A549 (cell line): ENCODE measurements at places on chromosomes 4 and X. TPM values are rescaled to one million over a fixed set of nuclear protein-coding genes. Genes with fewer than 3 reads are reported as not detected.

DNA sequence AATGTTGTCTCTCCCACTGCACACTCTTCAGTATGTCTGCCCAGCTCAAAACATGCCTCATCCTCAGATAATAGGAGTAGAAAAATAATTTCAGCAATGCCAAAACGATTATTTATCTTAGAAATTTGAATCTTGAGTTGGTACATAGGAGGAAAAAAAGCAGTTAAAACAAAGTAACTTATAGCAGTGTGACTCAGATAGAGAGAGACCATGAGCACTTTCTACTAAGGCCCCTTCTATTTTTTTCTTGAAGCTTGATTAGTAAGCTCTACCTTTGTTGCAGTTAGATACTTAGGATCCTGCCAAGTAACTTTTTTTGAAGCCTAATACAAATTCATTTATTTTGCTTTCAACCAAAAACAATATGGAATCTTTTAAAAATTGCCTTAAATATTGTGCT lies 212.3 kb downstream of the MAD2L1 start:
- DNase-seq = no peak

DNA sequence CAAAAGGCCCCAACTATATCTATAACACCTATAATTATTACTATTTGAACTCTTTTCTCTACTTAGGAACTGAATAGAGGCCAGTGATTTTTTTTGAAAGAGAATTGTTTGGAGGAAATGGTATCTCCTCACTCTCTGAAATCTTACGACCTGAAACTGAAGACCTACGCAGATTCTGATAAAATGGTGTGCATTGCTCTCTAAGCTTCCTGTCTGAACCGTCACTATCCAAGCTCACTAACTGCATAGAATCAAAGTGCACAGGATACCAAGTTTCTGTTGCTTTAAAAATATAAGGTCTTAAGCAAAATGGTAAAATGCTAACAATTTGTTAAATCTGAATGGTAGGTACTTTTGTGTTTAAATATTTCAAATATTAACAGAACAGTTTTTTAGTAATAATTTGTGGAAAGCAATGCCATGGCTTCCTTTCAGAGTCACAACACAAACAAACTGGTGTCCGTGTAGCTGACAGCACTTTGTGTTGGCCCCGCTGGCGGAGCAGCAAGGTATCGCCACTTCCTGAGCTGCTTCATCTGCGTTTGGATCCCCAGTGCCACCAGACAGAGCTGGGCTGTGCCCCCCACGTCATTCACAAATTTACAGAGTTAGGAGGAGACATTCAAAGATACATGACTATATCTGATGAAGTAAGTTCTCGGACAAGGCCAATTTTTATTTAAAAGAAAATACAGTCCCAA lies 313.9 kb downstream of the FBXW7 start:
- DNase-seq = no peak

DNA sequence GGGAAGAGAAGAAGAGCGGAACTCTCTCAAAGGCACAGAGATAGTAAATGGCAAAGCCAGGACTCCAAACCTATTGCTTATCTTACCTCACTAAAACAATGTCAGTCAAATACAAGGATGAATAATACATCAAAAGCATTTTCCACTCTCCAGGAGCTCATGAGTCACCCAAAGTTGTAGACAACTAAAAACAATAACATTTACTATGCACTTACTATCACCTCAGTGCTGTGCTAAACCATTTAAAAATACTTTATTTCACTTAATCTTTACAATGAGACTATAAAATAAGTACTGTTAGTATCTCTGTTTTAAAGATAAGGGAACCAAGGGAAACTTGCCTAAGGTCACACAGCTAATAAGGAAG lies 163.2 kb upstream of the SPANXC start:
- peak; percentile 70 for DNase-seq

- DNase-seq = no peak
Observed at GRCh38 chrX:45799576-45799975, 598.9 kb upstream of the DIPK2B start.

DNA sequence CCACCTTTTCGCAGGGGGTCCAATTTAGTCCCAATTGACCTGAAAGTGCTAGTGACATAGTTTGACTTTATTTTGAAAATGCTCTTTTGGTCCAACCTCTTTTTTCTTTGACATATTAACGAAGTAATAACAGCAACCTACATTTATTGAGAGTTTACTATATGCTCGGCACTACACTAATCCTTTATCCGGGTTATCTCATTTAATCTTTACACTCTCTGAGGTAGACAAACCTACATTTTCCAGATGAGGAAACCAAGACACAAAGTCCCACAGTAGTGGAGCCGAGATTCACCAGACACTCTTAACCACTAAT lies 307 bp upstream of the ATRX start:
- DNase-seq = no peak

- DNase-seq = no peak
Observed at GRCh38 chrX:53716328-53717088, 30.0 kb upstream of the HUWE1 start.

DNA sequence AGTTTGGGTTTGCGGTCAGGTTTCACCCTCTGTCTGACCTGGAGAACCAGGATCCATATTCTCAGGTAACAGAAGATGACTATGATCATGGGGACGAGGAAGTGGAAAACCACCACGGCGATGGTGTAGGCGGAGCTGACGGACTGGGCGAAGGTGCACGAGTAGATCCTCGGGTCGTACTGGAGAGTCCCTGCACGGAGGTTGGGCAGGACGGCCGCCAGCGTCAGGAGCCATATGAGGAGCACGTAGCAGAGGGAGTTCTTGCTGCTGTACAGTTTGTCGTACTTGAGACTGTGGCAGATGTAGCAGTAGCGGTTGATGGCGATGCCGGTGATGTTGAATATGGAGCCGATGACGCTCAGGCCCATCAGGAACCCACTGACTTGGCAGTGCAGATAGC lies 21.3 kb downstream of the MTNR1A start:
- no peak for DNase-seq

DNA sequence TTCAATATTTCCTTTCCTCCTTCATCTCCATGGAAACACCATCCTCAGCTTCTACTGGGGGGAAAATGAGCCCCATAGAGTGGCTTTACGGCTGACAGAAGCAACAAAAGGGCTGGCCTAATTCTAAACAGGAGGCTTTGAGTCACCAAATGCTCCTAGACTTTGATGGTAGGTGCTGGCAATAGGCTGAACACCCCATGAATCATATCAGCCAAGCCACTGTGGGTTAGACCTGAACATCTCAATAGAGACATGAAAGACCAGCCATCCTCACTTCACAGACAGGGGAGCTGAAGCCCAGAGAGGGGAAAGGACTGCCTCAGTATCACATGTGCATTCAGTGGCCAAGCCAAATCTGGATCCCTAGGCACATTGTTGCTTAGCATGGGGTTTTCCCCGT lies 107.6 kb downstream of the AMER1 start:
- DNase-seq = no peak

DNA sequence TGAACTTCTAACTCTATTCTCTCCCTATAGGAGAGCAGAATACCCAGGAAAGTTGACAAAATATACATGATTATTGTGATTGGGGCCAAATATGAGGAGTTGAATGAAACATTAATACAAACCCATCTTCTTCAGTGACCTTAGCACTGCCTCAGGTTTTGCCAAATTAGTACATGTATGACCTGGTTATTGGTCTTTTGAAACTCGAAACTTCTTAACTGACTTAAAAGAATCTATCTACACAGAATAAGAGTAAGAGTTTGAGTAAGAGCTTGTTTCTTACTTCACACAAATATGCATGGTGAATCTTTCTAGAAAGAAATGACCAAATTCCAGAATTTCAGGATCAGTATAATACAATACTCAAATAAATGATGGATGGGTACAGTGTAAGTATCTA lies 213.0 kb upstream of the GK2 start:
- DNase-seq = no peak

- no peak for DNase-seq
Observed at GRCh38 chrX:46404774-46405173, 140.4 kb downstream of the ZNF674 start.

- no peak for DNase-seq
Observed at GRCh38 chr4:136680271-136680670, 852.0 kb downstream of the PCDH18 start.

Gene GPRASP1
- 0.47 to 0.63 TPM (median 0.50 TPM) in 3 replicates for polyA plus RNA-seq

Gene TECRL
- not detected in 3 replicates for polyA plus RNA-seq

Gene RPS6KA6
- polyA plus RNA-seq = 4.3 to 5.1 TPM (median 4.6 TPM) in 3 replicates

Gene BST1
- 16.0 to 18.3 TPM (median 16.4 TPM) in 3 replicates for polyA plus RNA-seq

Gene DDX60
- polyA plus RNA-seq = 1.3 to 1.9 TPM (median 1.6 TPM) in 3 replicates

Gene TLR2
- not detected in 3 replicates for polyA plus RNA-seq

Gene FAT1
- polyA plus RNA-seq = 62.2 to 68.5 TPM (median 62.8 TPM) in 3 replicates
